ENCODE measurements at places on chromosomes 12 and 14. TPM values are rescaled to one million over a fixed set of nuclear protein-coding genes. Genes with fewer than 3 reads are reported as not detected.

DNA sequence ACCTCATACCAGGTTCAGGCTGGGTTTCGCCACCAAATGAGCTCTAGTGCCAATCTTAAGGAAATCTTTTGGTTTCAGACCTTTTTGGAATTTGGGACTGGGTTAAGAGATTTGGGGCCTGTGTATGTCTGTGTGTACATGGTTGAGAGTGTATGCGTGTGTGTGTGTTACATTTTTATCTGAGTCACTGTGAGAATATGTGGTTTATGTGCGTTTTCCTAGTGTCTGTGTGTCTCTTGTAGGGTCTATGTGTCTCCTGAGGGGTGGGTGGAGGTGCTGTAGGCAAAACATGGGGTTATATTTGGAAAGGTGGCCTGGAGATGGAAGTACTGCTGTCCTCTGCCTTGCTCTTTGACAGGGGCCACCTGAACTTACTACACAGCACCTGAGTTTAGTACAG, 17.9 kb downstream of the C12orf43 start:
- no peaks in the 10 kb centered on the region for H3K27me3 ChIP-seq
- H3K36me3 ChIP-seq, result no peaks in the 10 kb centered on the region
- no peak for DNase-seq
- H3K4me3 ChIP-seq, result no peak overlapping the region
- no peak overlapping the region for H3K27ac ChIP-seq

DNA sequence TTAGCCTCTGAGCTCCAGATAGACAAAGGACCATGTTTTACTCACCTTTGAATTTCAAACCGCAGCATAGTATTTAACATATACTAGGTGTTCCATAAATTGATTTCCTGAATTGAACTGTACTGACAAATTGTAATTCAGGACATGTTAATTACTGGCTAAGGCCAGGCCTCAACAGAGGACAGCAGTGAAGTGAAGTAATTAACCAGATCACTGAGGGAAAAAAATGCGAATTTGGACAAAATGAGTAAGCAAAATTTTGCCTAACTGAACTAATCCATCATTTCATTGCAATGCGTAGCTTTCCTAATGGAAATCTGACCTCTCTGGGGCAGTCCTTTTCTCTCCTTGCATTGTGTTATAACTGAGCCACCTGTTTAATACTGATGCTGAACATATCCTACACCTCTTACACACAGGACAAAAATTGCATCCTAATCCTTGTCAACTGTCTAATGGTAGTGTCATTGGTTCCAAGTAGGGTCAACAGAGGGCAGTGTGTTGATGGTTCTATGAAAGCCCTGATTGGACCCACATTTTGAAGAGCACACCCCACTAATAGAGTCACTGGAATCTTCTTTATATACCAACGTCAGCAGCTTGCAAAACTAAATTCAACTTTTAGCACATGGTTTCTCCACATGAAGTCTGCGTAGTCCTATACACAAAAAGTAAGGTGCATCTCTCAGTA, 148.4 kb downstream of the SLC25A21 start:
- no peaks in the 10 kb centered on the region for H3K36me3 ChIP-seq
- no peaks in the 10 kb centered on the region for H3K4me1 ChIP-seq
- no peaks in the 10 kb centered on the region for H3K27me3 ChIP-seq
- no peak overlapping the region for H3K27ac ChIP-seq
- DNase-seq, result no peak

DNA sequence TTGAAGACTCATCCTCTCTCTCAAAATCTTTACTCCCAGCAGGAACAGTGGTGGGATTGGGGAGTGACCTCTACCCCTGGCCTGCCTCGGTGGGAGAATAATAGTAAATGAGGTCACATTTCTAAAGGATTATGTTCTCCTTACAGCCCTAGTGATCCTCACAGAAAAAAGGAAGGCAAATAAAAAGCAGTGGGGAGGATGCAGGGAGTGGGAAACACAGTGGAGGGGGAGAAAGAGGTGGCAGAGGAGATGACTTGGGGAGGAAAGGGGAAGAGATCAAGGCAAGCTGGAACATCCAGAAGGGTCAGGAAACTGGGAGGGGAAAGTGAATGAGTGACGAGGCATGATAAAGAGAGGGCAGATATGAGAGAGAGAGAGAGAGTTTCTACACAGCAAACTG, 8.3 kb upstream of the SYNDIG1L start:
- H3K27ac ChIP-seq, result no peak overlapping the region
- H3K4me1 ChIP-seq, result no peaks in the 10 kb centered on the region
- H3K4me3 ChIP-seq, result no peak overlapping the region
- H3K36me3 ChIP-seq, result no peaks in the 10 kb centered on the region
- H3K27me3 ChIP-seq, result no peaks in the 10 kb centered on the region

DNA sequence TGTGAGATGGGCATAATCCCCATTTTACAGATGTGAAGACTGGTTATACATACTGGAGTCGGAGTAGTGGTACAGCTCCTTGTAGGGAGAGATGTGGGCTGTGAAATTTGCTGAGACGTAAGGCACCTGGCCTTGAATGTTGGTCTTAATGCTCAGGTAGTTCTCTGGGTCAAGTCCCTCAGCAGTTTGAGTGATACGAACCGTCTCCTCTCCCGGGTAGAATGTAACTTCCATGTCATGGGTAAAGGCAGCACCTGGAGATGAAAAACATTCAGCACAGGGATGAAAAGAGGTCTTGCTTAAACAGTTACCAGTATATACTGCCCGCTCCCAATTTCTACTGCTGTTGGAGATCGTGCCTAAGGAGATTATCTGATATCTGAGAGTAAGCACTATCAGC, 28.3 kb downstream of the NID2 start:
- no peaks in the 10 kb centered on the region for H3K36me3 ChIP-seq
- no peak for DNase-seq
- no peaks in the 10 kb centered on the region for H3K4me1 ChIP-seq

DNA sequence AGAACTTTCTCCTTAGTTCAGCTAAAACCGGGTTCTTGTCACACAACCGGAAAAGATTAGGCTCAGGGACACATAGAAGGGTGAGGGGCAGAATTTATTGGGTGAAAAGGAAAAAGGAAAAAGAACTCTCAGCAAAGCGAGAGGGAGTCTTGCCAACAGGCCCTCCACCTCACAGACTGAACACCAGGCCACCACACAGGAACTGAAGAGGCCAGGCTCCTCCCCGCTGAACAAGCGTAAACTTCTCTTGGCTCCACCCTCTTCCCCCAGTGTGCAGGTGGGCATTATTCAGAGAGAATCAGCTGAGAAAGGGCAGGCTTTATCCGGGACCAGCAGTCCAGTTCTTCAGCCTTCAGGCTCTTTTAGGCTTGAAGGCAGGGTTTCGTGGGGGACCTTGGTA, 125.6 kb upstream of the FGD4 start:
- peak overlapping the region; percentile 3 for H3K27ac ChIP-seq
- no peaks in the 10 kb centered on the region for H3K27me3 ChIP-seq
- peaks cover 18% of the 10 kb centered on the region for H3K4me1 ChIP-seq
- H3K4me3 ChIP-seq, result peak overlapping the region; percentile 34

GRCh38 chr14:80136358-80136757, 74.9 kb downstream of the DIO2 start:
- no peaks in the 10 kb centered on the region for H3K27me3 ChIP-seq
- DNase-seq, result no peak
- H3K27ac ChIP-seq, result no peak overlapping the region
- no peaks in the 10 kb centered on the region for H3K4me1 ChIP-seq

DNA sequence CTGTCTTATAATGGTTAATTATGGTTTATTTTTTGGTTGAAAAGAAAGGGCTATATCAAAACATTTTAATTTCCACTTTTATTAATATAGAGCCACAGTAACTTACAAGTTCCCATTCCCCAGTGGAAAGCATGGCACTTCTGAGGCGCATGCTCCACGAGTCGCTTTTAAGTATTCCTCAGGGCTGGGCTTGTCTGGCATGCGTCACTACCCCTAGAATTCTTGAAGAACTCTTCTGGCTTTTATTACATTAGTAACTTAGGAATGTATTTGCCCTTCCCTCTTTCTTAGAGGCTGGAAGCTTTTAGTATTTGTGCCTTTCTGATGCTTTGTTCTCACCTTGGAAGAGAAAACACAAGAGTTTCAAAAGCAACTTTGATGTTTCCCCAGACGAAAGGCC, 81.1 kb downstream of the ESR2 start:
- H3K4me3 ChIP-seq, result no peak overlapping the region
- H3K27ac ChIP-seq, result no peak overlapping the region
- H3K4me1 ChIP-seq, result no peaks in the 10 kb centered on the region
- no peaks in the 10 kb centered on the region for H3K27me3 ChIP-seq

- H3K4me1 ChIP-seq, result no peaks in the 10 kb centered on the region
- DNase-seq, result no peak
- H3K27ac ChIP-seq, result no peak overlapping the region
- H3K36me3 ChIP-seq, result no peaks in the 10 kb centered on the region
- no peaks in the 10 kb centered on the region for H3K27me3 ChIP-seq
- H3K4me3 ChIP-seq, result no peak overlapping the region
Observed at GRCh38 chr12:111012918-111013317, 92.5 kb upstream of the MYL2 start.

- H3K4me3 ChIP-seq, result peak overlapping the region; percentile 94
- no peaks in the 10 kb centered on the region for H3K36me3 ChIP-seq
- no peak for DNase-seq
- peak overlapping the region; percentile 99 for H3K27ac ChIP-seq
- no peaks in the 10 kb centered on the region for H3K27me3 ChIP-seq
Observed at GRCh38 chr12:48198672-48198971, 4.5 kb downstream of the OR10AD1 start.

GRCh38 chr14:71467361-71467811, 464.8 kb upstream of the RGS6 start:
- no peaks in the 10 kb centered on the region for H3K27me3 ChIP-seq
- H3K4me3 ChIP-seq, result no peak overlapping the region
- no peak for DNase-seq
- no peaks in the 10 kb centered on the region for H3K4me1 ChIP-seq
- no peak overlapping the region for H3K27ac ChIP-seq

- H3K27me3 ChIP-seq, result no peaks in the 10 kb centered on the region
- H3K4me3 ChIP-seq, result no peak overlapping the region
- no peak overlapping the region for H3K27ac ChIP-seq
- no peak for DNase-seq
- peaks cover 39% of the 10 kb centered on the region for H3K36me3 ChIP-seq
Observed at GRCh38 chr12:64411427-64411826, 7.2 kb downstream of the XPOT start.

DNA sequence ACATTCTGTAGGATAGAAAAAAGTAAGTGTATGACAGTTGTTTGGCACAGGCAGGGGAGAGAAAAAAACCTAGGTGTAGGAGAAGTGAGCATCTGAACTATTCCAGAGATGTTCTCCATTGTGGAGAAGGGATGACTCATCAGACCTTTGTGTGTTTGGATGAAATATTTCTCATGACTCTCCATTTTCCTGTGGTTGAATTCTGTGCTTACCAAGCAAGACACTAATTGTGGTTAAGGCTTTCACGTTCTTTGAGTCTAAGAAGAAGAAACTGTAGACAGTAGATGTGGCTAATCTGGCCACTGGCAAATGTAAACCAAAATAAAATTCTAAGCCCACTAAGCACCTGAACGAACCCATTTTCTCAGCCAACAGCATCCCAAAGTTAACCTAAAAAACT, 107.9 kb upstream of the GZMB start:
- H3K27ac ChIP-seq, result no peak overlapping the region
- H3K4me3 ChIP-seq, result no peak overlapping the region
- DNase-seq, result no peak
- H3K36me3 ChIP-seq, result no peaks in the 10 kb centered on the region
- H3K4me1 ChIP-seq, result no peaks in the 10 kb centered on the region

- H3K36me3 ChIP-seq, result no peaks in the 10 kb centered on the region
- H3K27me3 ChIP-seq, result no peaks in the 10 kb centered on the region
- no peaks in the 10 kb centered on the region for H3K4me1 ChIP-seq
Observed at GRCh38 chr14:36967892-36968555, 204.4 kb downstream of the SLC25A21 start.

- no peak overlapping the region for H3K27ac ChIP-seq
- H3K4me1 ChIP-seq, result no peaks in the 10 kb centered on the region
- peaks cover 38% of the 10 kb centered on the region for H3K27me3 ChIP-seq
- H3K36me3 ChIP-seq, result no peaks in the 10 kb centered on the region
- no peak overlapping the region for H3K4me3 ChIP-seq
Observed at GRCh38 chr12:53735-54730, 12.5 kb upstream of the IQSEC3 start.

DNA sequence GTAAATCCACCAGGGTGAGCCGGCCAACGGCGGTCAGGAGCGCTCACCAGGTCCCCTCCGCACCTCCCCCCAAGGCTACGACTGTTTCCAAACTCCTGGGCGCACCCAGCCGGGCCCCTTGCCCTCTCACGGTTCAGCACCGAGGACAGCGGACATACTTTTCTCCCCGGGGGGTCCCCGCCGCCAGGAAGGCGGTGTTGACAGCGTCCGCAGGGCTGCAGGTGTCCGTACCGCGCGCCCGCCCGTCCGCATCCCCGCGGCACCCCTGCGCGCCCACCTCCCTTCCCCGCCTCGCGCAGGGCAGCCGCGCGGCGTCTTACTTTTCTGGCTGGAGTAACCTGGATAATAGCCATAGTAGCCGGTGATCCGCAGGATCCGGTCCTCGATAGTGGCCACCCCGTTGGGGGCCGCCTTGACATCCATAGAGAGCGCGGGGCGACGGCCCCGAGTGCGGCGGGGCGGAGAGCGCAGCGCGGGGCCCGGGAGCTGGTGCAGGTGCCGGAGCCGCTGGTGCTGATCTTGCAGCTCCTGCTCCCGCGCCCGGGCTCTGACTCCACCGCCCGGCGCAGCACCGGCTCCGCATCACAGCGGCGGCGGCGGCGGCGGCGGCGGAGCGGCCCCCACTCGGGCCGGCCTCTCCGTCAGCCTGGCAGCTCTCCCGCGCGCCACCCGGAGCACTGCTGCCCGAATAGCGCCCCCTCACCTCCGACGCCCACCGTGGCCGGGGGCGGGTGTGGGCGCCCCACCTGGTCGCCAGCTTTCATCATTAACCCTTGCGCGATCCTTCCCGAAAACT, at the start of gene SLC35F4:
TSS of gene SLC35F4 (minus strand) at position 690 of the 796 bp plus-strand sequence.
- no peaks in the 10 kb centered on the region for H3K36me3 ChIP-seq
- no peak within 1 kb of the TSS for H3K27ac ChIP-seq
- no peak within 1 kb of the TSS for H3K4me3 ChIP-seq
- no peaks in the 10 kb centered on the region for H3K27me3 ChIP-seq

GRCh38 chr12:12648951-12649650, 37.4 kb downstream of the CREBL2 start:
- H3K4me3 ChIP-seq, result no peak overlapping the region
- DNase-seq, result no peak
- no peaks in the 10 kb centered on the region for H3K36me3 ChIP-seq
- no peak overlapping the region for H3K27ac ChIP-seq

GRCh38 chr14:39680777-39681176, 248.5 kb upstream of the FBXO33 start:
- no peaks in the 10 kb centered on the region for H3K27me3 ChIP-seq
- no peaks in the 10 kb centered on the region for H3K4me1 ChIP-seq
- DNase-seq, result no peak

- no peaks in the 10 kb centered on the region for H3K27me3 ChIP-seq
- H3K4me1 ChIP-seq, result peaks cover 33% of the 10 kb centered on the region
- H3K4me3 ChIP-seq, result no peak overlapping the region
- H3K36me3 ChIP-seq, result no peaks in the 10 kb centered on the region
Observed at GRCh38 chr14:55054098-55054497, 2.7 kb downstream of the MAPK1IP1L start.

POLE2 gene
- total RNA-seq, result 37.2 TPM

COCH gene
- 1.4 TPM for total RNA-seq

KLHL33 gene
- total RNA-seq, result 0.09 TPM

IQSEC3 gene
- total RNA-seq, result 0.53 TPM

CAPS2 gene
- 1.9 TPM for total RNA-seq

CCDC177 gene
- not detected for total RNA-seq

PRH2 gene
- total RNA-seq, result not detected

PEX5 gene
- total RNA-seq, result 30.7 TPM

WNT1 gene
- not detected for total RNA-seq

KLRG1 gene
- 11.5 TPM for total RNA-seq

C12orf43 gene
- total RNA-seq, result 38.1 TPM

KRT79 gene
- not detected for total RNA-seq

LBHD2 gene
- total RNA-seq, result not detected
